ENCODE measurements at places on chromosomes 7 and 10. TPM values are rescaled to one million over a fixed set of nuclear protein-coding genes. Genes with fewer than 3 reads are reported as not detected.

DNA sequence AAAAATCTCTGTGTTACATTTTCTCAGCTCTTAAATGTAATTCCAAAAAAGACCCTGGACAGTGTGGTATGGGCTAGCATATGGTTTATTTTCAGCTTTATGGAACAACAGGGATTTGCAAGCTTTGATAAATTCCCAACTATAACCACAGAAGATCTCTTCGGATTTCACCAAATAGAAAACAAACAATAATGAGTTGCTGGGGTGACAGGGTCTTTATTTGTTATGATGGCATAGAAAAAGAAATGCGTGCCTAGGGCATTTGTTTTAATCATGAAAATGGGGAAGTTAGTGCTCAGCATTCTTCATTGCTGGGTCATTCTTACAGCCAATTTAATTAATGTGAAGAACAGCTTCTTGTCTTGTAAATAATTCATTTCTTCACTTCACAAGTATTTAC is 139.0 kb downstream of the LRRN3 start:
- DNase-seq = no peak

DNA sequence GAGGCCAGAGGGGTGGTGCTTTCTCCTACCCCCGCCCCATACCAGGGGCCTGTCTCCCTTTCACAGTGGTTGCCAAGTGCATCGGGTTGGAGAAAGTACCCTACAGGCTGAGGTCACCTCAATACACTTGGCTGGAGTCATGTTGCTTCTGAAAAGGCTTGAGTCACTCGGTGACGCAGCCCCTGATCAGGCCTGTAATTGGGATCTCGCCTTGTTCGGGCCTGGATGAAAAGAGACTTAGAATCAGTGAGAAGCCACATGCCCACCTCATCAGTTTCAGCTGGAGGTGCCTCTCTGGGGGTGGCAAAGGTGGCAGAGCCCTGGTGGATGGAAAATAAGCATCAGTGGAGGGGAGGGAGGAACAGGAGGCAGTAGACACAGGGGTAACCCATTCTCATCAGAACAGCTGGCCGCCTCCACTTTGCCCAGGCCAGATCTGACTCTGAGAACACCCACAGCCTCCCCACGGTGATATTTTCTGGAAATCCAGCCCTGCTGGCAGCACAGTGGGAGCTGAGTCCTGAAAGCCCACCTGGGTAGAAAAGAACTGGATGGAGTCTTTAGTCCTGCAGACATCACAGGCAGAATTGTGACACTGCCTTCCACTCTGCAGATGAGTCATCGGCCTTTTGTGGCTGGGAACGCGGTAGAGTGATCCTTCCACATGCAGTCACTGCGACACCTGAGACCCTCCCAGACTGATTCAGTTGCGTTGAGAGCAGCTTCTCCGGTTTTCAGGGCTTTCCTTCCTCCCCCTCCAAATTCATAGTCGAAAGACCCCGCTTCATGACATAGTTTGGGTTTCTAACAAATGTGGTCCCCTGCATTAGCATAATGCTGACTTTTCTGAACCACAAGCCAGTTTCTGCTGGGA is 108.0 kb downstream of the GRK5 start:
- DNase-seq = no peak

DNA sequence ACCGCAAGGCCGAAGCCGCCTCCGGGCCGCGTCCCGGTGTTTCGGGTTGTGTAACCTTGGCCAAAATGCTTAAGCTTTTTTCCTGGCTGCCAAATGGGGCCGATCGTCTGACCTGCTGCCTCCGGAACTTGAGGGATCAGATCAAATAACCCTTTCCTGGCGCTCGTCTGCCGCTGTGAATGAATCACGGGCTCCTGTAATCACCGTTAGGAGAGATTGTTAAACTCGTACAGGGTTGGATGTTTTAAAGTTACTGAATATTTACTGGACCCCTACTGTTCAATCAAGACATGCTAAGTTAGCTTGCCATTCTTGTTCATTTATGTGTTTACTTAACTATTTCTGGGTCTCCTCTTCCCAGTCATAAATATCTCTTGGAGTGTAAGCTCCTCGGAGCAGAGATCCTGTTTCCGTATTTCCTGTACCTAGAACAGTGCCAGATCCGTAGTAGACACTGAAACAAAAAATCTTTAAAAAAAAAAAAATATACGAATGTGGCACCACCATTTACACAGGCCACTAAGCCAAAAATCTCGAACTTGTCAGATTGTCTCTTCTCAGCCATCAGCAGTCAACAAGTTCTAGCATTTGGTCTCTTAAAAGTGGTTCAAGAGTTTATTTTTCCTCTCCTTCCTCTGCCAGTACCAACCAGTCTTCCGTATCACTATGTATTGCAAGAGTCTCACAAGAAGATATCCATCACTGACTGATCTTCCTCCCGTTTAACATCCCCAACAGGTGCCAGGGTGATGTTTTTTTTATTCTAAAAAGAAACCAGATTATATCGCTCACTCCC is 650 bp upstream of the TM9SF3 start:
- no peak for DNase-seq

FAM180A gene
- not detected for total RNA-seq

PPP1R3C gene
- not detected for total RNA-seq

SCART1 gene
- total RNA-seq = 1.4 TPM
